ENCODE measurements at places on chromosomes 1 and 21.

DNA sequence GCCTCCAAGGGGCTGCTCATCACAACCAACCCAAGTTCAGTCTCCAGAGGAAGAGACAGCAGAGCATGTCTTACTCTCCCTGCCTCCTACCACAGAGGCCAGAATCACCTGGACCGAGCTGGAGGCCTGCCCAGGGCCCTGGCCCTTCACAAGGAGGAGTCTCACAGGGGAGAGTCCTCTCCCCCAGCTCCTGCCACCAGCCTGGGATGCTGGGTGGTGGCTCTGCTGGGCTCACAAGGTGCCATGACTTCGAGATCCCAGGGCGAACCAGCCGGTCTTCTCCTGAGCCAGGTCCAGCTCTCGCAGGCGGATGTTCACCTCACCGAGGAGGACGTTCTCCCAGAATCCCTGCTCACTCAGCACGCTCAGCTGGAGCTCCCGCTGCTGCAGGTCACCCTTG lies 13.0 kb upstream of the PPP1R15B start:
- DNase-seq = no peak

GRCh38 chr21:28308516-28308915 lies 684.2 kb downstream of the LTN1 start:
- DNase-seq = no peak

GRCh38 chr21:18940791-18941190 lies 537.2 kb upstream of the TMPRSS15 start:
- DNase-seq = no peak

DNA sequence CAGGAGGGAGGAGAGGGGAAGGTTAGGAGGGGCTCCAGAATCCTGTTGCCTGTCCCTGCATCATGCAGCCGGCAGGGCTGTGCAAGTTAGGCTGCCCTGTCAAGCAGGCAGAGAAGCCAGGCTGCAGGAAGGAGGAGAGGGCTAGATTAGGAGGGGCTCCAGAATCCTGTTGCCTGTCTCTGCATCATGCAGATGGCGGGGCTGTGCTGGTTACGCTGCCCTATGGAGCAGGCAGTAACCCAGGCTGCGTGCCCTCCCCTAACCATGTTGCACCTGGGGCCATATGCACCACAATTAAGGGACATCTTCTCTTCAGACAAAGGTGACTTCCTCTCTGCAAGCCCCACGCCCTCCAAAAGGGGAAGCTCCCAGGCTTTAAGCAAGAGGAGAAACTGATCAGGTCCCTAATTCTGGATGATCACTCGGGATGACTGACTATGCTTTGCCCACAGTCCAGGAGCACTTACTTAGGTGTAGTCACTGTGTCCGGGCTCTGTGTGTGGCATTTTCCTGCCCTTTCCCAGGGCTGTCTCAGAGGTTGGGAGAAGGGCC lies 457.4 kb downstream of the SETD4 start:
- no peak for DNase-seq

- DNase-seq = no peak
These were observed 80.8 kb upstream of the JUN start for GRCh38 chr1:58864654-58865053.

- DNase-seq = peak; percentile 38
These were observed 20.3 kb upstream of the SLC5A9 start for GRCh38 chr1:48202030-48202752.
